ENCODE measurements at places on chromosomes 16 and 17.

- DNase-seq: no peak
Measured at GRCh38 chr16:81275064-81275532, 36.6 kb downstream of the BCO1 start.

DNA sequence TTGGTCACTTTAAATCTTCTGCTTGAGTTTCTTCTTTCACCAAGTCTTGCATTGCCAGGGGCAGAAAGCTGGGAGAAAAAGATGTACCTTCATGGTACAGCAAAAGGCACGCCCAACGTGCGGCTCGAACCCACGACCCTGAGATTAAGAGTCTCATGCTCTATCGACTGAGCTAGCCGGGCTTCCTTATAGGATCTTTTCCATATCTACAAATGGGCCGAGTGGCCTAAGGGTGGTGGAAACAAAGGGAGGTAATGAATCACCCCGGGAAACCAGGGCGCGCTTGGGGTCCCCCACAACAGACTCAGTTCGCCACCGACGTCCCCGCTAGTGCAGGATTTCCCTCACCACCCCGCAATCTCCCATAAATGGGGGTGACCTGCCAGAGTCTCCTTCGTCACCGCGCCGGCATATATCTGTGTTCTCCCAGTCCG lies 7.5 kb upstream of the OR1F1 start:
- no peak for DNase-seq

DNA sequence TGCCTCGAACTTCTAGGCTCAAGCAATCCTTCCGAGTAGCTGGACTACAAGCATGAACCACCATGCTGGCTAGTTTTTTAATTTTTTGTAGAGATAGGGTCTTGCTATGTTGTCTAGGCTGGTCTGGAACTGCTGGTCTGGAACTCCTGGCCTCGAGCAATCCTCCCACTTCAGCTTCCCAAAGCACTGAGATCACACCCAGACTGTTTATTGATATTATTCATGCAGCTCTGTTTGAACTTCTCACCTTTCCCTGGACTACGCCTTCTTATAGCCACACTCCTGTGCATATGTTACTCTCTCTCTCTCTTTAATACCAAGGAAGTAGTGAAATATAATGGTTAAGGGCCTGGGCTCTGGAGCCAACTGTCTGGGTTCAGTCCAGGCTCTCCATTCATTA lies 4.6 kb downstream of the COG7 start:
- no peak for DNase-seq

GRCh38 chr16:70453892-70454221 lies 538 bp upstream of the FCSK start:
- DNase-seq: no peak

DNA sequence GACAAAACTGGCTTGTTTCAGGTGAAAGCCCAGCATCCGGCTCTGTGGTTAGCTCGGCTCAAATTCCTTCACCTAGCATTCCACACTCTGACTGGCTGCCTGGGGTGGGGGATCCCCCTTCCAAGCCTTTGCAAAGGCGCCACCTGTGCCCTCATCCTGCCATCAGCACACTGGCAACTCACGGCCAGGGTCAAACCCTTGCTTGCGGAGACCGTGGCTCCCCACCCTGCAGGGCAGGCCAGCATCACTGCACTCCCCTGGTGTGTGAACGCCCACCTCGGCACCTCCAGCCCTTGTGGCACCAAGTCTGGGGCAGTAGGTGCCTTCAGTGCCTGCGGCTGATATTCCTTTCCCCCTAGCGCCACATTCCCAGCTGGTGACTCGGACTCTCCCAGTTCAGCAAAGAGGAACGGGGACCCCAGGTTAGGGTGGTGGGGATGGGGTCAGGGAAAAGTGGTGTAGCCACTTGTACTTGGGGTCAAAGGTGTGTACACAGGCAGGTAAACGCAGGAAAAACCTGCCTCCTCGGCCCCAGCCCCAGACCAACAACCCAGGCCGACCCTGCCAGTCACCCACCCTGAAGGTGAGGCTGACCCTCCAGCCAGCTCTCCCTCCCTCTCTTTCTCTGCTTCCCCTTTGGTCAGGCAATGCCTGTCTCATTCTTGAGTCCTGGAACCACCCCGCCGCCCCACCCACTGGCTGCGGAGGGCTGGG lies 1.1 kb downstream of the FLII start:
- peak; percentile 21 for DNase-seq

DNA sequence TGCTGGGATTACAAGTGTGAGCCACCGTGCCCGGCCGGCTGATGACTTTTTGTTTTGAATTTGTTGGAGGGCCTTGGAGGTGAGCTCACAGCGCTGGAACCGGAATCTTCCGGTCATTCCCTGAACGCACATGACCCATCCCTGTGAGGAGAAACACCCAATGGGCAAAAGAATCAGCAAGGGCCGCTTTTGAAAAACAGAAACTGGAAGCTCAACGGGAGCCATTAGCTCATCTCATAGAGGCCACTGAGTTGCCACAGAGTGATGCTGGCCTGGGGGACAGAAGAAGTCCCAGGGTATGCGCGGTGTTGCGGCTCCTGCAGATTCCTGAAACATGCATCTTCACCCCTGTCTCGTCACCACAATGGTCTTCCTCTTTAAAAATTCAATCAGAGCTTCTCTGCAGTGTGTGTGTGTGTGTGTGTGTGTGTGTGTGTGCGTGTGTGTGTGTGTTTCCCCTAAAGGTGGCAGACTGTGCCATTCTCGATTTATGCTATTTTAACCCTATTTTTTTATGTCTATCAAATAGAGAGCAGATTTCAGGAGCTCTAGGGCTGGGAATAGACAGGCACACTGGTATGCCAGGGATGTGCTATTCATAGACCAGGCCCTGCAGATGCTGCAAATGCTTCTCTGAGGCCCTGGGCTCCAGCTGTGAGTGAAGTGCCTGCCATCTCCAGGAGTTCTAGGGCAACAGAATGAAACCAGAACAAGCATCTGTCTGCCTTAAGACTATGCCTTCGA lies 68.3 kb downstream of the MARCHF10 start:
- peak; percentile 17 for DNase-seq

- DNase-seq: no peak
Measured at GRCh38 chr16:10554569-10554968, 25.8 kb downstream of the EMP2 start.

DNA sequence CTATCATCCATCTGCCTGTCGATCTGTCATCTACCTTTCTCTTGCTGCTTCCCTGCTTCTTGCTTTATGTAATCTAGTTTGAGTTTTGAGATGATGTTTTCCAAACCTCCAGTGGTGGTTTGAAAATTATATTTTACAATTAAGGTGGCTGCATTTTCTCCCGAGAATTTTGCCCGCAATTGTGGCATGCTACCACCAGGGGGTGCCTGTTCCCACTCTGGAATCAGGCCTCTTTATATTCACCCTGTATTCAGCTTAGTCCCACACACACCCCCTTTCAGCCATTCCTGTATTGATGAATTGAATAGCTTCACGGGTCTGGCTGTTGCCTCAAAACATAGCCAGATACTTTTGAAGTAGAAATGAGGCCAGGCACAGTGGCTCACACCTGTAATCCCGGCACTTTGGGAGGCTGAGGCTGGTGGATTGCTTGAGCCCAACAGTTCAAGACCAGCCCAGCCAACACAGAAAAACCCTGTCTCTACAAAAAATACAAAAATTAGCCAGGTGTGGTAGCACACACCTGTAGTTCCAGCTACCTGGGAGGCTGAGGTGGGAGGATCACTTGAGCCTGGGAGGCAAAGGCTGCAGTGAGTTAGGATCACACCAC lies 3.2 kb downstream of the PRSS22 start:
- DNase-seq: no peak

GRCh38 chr16:54210452-54211125 lies 76.0 kb downstream of the IRX3 start:
- peak; percentile 42 for DNase-seq

DNA sequence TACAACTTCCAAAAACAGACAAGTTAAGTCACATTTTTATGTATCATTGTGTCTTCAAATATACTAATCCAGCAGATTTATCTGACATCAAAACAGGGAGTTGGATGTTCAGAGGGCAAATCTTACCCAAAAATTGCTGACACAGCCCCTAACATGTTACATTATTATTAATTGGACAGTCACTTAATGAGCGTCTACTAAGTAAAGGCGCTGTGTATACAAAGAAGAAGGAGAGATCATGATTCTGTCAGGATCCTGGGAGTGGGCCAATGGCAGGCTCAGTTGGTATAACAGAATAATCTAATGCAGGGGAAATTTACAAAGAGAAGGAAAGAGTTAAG lies 18.4 kb upstream of the CD300E start:
- no peak for DNase-seq

- no peak for DNase-seq
Measured at GRCh38 chr16:86089334-86089900, 190.5 kb downstream of the IRF8 start.

GRCh38 chr17:31453896-31454295 lies 62.4 kb downstream of the RAB11FIP4 start:
- no peak for DNase-seq

- no peak for DNase-seq
Measured at GRCh38 chr17:78973196-78973595, 6.5 kb downstream of the LGALS3BP start.

DNA sequence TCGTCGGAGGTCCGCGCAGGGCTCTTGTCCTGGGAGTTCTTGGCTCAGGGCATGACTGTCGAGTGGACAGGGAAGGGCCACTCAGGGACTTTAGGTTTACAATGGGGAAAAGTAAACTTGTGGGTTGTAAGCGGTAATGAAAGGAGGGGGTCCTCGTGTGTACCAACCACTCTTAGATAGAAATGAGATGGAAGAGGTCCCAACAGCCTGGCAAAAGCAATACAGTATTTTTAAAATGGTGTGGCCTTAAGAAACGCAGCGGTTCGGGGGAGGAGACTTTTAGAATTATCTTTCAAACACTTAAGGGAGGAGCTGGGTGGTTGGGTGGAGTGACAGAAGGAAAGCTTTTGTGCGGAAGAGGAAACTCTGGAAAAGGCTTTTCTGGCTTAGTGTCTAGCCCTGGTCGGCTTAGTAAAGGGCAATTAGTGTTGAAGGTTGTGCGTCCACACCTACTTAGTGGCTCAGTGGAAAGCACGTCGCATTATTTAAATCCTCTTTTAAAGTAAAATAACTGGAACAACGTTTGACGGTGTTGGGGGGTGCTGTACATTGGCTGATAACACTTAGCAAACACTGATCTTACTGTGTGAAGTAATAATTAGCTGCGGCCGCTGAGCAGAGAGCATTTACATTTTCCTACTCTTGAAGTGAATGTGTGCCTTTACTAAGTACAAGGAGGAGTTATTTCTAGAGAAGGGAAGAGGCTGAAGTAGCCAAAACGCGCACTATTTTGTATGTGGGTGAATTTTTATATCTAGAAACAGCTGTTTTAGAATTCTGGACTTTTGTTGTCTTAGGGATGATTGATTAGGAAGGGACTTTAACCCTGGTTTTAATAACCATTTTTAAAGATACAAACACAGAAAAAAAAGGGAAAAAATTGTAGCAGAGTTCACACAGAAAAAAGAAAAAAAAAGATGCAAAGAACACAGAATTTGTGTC lies 1.0 kb downstream of the WSB1 start:
- peak; percentile 51 for DNase-seq

GRCh38 chr16:56514845-56515244 lies 5.0 kb downstream of the BBS2 start:
- DNase-seq: no peak

GRCh38 chr17:73667181-73667959 lies 23.1 kb upstream of the SDK2 start:
- DNase-seq: no peak
